Germinal center (tissue), 1 donor: ENCODE measurements at places on chromosomes 1 and 21.

- DNase-seq = no peak
Observed at GRCh38 chr1:172964864-172965263, 85.9 kb downstream of the TNFSF18 start.

DNA sequence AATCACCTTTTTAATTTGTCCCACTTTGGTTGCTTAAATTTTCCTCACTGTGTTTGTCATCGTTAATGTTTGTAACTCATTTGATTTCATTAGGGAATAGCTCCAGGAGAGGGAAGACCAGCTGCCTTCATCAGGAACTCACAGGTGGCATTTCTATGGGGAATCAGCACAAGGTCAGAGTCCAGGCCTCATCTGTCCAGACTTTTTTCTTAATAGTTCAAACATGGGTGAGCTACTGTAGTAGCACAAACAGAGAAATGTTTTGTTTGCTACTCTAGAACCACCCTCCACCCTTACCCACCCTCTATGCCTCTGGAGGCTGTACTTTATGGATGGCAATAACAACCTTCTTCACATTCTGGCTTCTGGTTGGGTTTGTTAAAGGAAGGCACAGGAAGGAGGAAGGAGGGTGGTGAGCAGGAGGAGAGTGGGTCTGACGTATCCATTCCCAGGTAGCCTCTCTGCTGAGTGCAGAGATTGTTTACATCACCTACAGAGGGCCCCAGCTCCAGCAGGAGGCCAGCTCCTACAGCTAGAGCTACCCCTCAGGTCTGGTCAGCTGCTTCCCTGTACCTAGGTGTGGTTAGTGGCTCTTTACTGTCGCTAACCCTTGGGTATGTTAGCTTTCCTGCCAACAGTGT is 8.1 kb upstream of the TEDDM1 start:
- no peak for DNase-seq

DNA sequence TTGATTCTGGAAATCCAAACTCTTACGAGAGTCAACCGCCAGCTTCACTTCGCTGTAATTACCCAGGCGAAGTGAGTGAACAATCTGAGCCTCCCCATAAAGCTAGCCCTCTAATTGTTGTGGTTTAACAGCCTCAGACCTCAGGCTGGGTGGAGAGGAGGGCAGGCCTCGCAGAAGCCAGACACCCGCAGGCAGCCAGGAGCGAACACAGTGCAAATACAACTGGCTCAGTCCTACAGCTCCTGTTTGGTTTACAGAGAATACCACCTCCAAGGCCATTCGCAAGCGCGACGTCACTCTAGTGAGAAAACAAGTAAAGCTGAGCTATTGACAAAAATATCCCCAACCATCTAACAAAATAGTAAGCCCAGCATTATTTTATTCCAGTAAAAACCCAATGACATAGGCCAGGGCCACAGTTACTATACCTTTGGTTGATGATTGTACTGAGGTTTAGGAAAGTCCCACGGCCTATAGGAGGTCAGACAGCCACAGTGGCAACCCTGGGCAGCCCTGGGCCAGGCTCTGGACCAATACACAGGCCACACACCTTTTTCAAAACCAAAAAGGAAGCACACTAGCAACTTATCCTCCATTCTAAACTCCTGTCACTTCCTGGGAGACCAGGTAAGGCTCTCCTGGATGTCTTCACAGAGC is 163.3 kb downstream of the ETS2 start:
- no peak for DNase-seq

- peak; percentile 81 for DNase-seq
Observed at GRCh38 chr1:159188375-159188788, 16.3 kb upstream of the ACKR1 start.

DNA sequence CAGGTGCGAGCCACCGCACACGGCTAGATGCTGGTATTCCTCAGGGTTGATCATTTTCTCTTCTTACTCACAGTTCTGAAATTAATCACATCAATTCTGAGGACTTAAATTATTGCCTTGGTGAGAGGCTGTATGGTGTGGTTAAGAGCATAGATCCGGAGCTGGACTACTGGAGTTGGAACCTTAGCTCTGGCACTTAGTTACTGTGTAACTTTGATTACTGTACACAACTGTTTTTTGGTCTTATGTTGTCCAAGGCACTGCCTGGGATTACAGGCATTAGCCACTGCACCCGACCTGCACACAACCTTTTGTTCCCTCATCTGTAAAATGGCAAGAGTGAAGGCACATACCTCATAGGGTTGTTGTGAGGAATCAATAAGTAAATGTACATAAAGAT is 25.6 kb upstream of the THRAP3 start:
- no peak for DNase-seq
